Inflammatory macrophage treated with lipopolysaccharide for 1 hour (primary cell): ENCODE measurements at places on chromosomes 3 and 15.
A peak's percentile ranks its signal among the peaks of the same experiment; 100 is the strongest.

DNA sequence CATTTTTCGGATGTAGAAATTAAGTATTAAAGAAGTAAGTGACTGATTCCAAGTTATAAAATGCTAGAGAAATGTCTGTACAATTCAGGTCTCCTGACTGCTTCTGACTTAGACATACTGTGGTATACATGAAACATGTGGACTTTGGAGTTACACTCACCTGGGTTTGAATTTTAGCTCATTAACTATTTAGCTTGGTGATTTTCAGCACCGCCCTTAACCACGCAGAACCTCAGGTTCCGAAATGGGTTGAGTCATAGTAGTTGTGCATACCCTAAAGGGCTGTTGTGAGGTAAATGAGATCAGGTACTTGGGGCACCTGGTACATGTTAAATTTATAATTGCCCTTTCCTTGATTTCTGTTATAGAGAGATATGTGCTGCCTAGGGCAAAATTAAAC lies 32.9 kb upstream of the UTS2B start:
- DNase-seq = no peak

- no peak for DNase-seq
These were observed 41.0 kb upstream of the LIMD1 start for GRCh38 chr3:45553469-45553974.

DNA sequence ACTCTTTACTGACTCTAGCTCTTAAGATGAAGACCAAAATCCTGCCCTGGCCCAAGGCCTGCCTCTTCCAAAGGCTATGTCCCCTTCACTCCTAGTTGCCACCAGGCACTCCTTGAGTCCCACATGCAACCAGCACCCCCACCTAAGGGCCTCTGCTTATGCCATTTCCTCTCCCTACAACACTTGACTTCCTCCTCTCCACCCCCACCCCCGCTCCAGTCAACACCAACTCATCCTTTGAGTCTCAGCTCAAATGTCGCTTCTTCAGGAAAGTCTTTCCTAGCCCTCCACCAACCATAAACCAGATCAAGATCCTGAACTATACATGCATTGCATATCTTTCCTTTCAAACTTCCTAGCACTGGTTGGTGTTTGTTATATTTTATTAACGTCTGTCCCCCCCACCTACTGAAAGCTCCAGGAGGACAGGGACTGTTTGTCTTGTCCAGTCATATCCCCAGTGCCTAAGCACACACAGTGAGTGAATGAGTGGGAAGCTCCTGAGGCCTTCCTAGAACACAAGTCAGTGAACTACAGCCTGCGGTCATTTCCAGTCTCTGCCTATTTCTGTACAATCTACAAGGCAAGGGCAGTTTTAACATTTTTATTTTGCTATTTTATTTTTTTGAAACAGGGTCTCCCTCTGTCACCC lies 7.3 kb downstream of the TBC1D2B start:
- DNase-seq = peak; percentile 85

- DNase-seq = no peak
These were observed 380.9 kb downstream of the EDEM1 start for GRCh38 chr3:5568451-5568850.

- DNase-seq = no peak
These were observed 428.2 kb upstream of the IL12A start for GRCh38 chr3:159560214-159560979.

GRCh38 chr3:197353001-197353866 lies 54.8 kb upstream of the DLG1 start:
- DNase-seq = no peak

DNA sequence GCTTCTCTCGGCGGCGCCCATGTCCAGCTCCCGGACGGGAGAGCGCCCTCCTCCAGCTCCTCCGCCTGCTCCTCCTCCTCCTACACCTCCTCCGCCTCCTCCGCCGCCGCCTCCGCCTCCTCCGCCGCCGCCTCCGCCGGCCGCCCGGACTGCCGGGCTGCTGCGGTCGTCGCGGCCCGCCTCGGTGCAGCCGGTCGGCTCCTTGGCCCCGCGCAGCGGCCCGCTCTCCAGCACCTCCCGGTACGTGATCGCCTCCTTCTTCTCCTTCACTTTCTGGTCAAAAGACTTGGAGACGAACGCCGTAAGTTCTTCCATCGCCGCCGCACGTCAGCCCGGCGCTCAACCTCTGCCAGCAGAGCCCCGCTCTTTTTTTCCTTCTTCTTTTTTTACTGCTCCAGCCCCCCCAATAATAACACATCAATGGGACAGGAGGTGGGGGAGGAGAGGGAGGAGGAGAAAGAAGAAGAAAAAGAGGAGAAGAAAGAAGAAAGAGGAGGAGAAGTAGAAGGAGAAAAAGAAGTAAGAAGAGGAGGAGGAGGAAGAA lies 438 bp downstream of the SHOX2 start:
- DNase-seq = no peak

DNA sequence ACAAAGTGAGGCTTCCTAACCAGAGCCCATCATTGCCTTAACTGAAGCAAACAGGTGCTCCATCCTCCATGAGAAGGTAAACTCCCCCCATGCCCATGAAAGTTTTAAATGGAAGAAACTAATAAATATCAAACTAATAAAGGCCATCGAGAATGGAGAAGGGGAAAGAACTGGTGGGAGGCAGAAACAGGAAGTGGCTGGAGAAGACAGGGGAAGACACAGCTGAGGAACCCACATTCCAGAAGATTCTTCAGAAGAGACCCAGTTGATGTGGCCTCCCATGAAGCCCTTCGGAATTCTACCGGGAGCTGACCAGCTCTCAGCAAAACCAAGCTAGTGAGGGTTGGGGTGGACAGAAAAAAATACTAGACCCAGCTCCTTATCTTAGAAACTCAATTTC lies 41.6 kb downstream of the SH3BP5 start:
- DNase-seq = peak; percentile 42

- no peak for DNase-seq
These were observed 154.4 kb downstream of the CHL1 start for GRCh38 chr3:350871-351371.

DNA sequence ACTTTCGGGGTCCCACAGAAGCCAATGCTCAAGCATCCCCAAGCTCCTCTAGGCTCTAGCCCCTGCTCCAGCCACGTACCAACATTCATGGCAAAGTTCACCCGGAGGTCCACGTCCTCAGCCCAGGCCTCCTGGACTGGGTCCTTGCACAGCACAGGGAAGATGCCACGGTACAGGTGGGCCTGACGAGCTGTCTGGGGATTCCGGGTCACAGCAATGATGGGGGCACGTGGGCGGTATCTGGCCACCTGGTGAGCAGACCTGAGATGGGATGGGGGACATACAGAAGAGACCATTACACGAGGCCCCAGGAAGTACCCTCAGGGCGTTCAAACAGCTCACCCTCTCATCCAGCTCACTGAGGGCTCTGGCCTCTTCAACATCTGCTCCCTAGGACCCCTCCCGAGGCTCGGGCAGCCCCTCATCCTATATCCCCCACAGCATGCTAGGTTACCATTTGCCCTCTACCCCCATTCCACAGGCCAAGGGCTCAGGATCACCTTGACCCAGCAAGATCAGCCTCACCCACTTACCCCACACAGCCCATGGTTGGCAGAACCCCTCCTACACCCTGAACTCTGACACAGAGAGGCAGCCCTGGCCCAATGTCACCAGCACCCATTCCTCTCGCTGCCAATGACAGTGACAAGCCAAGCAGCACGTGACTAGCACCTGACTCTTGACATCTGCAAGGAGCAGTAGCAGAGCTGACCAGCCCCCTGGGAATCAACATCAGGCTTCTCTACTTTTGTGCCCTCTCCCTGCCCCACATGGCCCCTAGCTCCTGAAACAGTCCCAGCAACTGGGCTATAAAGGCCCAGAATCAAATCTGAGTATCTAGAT lies 3.0 kb upstream of the GRAMD2A start:
- no peak for DNase-seq

- no peak for DNase-seq
These were observed 46.8 kb upstream of the PCSK6 start for GRCh38 chr15:101536166-101536874.

- DNase-seq = no peak
These were observed 13.1 kb upstream of the WWTR1 start for GRCh38 chr3:149670742-149671492.

GRCh38 chr15:82317091-82317489 lies 32.2 kb downstream of the GOLGA6L10 start:
- no peak for DNase-seq

DNA sequence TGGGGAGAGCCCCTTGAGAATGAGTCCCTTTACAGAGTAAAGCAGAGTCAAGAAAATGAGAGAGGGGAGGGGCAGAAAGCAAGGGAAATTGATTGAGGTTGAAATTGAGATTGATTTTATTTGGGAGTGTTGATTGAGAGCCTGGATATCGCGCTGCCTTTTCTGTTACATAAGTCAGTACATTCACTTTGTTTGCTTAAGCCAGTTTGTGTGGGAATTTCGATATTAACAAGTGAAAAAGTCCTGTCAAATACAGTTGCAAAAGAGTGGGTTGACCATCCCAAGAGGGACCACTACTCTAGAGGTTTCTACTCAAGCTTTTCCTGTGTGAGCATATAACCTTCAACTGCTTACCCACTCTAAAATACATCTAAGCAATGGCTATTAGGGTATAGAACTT lies 331.4 kb upstream of the AZI2 start:
- no peak for DNase-seq

DNA sequence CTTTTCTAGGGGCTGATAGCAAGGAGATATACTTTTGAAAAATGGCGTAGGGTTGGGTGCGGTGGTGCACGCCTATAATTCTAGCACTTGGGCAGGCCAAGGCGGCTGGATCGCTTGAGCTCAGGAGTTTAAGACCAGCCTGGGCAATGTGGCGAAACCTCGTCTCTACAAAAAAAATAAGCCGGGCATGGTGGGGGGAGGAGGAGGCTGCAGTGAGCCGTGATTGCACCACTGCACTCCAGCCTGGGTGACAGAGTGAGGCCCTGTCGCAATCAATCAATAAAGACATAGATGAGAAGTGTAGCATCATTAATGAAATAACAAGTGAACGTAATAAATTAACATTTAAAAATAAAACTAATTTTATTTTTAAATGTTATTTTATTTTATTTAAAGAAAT lies 134.6 kb downstream of the SLCO3A1 start:
- no peak for DNase-seq

DNA sequence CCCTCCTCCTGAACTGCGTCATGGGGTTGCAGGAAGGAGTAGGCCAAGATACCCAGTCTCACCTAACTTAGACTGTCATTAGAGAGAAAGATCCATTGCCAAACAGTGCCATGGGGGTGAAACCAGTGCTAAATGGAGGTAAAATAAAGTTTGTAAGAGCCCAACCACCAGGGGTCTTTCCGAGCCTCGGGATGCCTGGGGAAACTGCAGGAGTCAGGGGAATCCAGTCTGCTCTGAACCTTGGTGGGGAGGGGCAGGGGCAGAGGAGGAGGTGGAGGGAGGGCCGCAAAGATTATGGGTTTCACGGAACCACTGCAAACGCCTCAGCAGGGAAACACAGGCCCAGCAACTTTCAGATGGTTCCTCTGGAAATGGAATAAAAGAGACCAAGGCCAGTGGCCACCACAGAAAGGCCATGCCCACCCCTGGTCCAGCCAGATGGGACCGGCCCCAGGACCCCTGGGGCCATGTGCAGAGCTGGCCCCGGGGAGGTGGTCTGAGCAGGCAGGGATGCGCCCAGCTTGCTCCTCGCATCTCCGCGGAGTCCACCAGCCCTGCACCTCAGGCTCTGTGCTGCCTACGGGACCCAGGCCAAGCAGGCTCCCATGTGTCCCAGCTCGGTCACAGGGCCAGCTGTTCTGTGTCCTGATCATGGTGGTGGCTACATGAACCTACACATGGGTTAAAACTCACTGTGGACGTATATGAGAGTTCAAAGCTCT lies 19.8 kb upstream of the GP9 start:
- DNase-seq = no peak

DNA sequence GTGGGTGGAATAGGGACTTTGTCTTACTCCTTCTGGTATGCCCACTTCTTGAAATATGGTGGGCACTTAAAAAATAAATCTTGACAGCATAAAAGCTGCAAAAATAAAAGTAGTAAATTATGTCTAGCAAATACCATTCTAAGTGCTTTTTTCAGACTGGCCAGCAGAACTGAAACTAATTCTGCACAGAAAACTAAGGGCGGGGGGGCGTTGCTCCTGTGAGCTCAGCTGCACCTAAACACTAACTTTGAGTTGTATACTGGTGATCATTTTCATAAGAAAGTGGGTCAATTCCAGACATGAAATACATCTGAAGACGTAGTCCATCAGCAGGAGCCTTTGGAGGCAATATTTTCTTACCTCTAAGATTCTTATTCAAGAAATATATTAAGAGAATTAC lies 114.8 kb downstream of the WDR76 start:
- no peak for DNase-seq

DNA sequence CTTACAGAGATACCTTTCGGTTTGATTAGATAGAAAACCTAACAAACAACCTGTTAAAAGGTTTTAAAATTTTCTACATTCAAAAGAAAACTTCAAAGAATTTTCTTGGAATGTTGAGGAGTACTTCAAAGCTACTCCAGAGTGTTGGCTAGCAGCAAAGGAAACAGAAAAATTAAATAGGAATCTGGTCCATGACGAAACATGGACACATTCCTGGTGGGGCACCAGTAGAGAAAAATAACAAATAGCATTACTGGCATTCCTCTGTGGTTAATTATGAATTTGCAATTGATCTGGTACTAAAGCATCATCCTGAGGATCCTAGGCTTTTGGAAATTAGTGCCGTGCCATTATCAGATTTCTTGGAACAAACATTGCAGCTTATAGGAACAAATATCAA lies 59.5 kb upstream of the DPPA4 start:
- DNase-seq = no peak

DNA sequence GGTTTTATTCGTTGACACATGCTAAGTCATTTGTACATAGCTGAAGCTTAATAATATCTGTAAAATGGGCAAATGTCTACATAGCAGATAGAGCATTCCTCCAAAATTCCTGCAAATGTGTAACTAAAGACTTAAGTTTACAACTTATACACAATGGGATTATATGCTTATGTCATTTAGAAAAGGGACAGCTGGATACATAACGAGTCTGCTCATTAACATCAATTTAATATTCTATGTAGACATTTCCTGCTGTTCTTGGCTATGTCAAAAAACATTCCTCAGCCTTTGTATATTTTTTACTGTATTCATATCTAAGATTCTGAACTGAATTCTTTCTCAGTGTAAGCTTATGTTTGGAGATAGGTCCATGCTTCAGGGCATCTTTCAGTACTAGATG lies 762.2 kb downstream of the NR2F2 start:
- no peak for DNase-seq

DNA sequence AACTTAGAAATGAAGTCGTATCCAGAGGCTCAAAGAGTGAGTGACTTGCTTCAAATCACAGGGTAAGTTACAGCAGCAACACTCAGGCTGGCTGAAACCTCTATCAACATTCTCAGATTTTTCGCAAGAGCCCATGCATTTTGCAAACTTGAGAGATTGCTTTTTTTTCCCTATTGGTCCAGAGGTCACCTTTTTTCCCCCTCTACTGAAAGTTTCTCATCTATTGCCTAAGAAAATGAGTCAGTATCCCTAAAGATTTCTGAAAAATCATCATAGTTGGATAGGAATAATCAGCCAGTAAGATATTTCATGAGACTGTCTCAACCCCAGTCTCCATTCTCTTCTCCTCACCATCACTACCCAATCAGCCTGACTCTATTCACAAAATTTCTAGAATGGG lies 410.6 kb downstream of the FOXP1 start:
- DNase-seq = peak; percentile 89
